ENCODE measurements at places on chromosomes 6 and 20. TPM values are rescaled to one million over a fixed set of nuclear protein-coding genes. Genes with fewer than 3 reads are reported as not detected.

Gene MATN4
- 0.14 TPM for polyA plus RNA-seq

Gene SRSF12
- polyA plus RNA-seq, result 1.2 TPM

Gene NKX2-4
- polyA plus RNA-seq, result under 0.01 TPM

Gene BPIFB2
- polyA plus RNA-seq, result 0.73 TPM

Gene KIAA1755
- polyA plus RNA-seq, result 5.5 TPM

Gene OPN5
- not detected for polyA plus RNA-seq

Gene LAMA2
- 2.4 TPM for polyA plus RNA-seq

Gene SPATA25
- 5.1 TPM for polyA plus RNA-seq

Gene LINC00237
- not detected for polyA plus RNA-seq

Gene WDR27
- 42.0 TPM for polyA plus RNA-seq

Gene DPPA5
- polyA plus RNA-seq, result 0.39 TPM
